ENCODE measurements at places on chromosomes 6 and 20. TPM values are rescaled to one million over a fixed set of nuclear protein-coding genes. Genes with fewer than 3 reads are reported as not detected.

The BCAS4 gene
- 49.9 TPM for total RNA-seq

The OTOR gene
- total RNA-seq = not detected

DNA sequence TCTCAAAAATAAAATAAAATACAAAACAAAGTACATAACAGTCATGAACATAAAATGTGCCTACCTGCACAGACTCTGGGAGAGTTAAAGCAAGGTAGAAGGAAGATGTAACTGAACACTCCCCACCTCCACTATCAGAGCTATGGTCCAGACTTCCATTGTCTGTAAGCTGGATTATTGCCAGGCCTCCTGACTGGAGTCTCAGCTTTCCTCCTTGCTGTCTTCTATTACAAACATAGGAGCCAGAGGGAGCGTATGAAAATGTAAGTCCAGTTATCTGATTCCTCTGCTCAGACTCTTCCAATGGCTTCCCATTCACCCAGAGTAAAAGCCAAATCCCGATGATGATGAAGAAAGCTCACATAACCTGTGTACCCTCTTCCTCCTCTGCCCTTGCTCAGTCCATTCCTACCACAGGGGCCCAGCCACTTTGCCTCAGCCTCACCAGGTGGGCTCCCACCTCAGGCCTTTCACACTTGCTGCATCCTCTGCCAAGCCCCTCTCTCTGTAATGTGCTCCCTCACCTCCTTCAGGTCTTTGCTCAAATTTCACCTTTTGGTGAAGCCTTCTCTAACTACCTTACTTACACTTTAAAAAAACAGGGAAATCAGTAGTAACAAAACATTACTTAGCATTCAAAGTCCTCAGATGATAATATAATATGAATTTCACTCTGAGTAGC is 194.1 kb downstream of the RIMS1 start:
- DNase-seq = peak; percentile 8

- DNase-seq = peak; percentile 59
Observed at GRCh38 chr6:26383624-26384417, 913 bp downstream of the BTN2A2 start.

GRCh38 chr6:41757931-41758640 is 10.9 kb upstream of the PGC start:
- no peak for DNase-seq

DNA sequence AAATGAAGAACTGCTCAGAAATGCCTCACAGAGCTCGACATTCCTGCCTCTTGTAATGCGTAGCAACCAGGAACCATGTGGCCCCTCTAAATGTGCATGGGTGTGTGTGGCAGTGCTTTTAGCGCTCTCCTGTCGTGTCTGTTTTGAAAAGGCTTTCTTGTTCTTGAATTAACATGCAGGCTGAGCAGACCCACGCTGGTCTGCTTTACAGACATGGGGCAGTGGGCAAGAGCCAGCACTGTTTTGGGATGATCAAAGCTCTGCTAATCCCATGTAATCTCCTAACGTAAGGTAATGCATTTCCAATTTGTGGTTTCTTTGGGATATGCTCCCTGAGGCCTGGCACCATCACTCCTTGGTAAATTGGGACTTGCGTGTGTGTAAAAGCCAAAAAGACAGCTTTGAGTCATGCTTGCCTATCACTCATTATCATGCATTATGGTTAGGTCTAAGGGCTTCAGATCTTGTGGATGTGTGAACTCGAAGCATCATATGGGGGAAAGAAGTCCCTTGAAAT is 11.8 kb downstream of the RIPOR2 start:
- DNase-seq = no peak
